ENCODE measurements at places on chromosomes 16 and 17.

DNA sequence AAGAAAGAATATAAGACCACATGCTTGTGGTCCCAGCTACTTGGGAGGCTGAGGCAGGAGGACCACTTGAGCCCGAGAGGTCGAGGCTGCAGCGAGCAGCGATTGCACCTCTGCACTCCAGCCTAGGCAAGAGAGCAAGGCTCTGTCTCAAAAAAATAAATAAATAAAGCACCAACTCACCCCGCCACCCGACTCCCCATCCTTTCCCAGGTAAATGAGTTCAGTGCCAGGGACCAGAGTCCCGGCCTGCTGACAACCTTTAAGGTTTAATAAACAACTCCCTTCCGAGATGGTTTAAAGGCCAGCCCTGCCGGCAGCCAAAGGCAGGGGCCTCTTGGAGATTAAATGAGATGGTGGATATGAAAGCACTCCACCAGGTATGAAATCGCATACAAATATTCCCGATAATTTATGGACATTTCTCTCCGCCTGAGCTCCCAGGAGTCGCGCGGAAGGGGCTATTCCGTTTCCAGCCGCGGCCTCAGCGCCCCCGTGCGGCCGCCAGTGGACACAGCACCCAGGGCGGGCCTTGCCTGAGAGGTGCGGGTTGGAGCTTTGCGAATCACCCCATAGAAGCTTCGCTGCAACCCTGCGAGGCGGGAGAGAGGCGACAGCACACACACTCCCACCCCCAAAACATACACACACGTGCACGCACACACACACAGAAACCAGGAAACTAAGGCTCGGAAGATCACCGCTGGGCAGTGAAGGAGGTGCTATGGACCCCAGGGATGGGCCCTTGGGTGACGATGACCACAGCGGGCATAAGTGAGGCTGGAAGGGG is 4.0 kb upstream of the RPL38 start:
- DNase-seq = no peak

- no peak for DNase-seq
These were observed 22.8 kb downstream of the PRKCB start for GRCh38 chr16:23858542-23858941.

DNA sequence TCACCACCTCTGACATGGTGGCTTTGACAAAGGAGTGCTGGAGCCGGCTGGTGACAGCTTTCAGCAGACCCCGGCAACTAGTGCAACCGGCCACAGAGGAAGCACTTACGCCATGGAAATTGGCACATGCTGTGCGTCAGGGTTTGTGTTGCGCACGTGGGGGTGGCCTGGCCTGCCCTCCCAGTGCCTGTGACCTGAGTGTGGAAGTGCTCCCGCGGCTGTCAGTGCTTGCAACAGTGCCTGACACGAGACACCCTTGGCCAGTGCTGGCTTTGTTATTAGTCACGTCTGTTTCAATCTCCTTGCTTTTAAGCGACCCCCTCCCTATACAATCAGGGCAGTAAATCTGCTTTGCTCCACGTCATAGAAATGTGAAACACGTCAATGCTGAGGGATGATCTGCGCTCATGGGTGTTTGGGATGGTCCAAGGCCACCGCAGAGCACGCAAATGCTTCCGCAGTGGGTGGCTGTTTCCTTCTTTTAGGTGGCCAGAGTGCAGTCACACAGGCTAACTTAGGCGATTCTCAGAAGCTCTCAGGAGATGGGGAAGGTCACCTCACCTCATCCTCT is 64.3 kb downstream of the PGS1 start:
- peak; percentile 34 for DNase-seq

DNA sequence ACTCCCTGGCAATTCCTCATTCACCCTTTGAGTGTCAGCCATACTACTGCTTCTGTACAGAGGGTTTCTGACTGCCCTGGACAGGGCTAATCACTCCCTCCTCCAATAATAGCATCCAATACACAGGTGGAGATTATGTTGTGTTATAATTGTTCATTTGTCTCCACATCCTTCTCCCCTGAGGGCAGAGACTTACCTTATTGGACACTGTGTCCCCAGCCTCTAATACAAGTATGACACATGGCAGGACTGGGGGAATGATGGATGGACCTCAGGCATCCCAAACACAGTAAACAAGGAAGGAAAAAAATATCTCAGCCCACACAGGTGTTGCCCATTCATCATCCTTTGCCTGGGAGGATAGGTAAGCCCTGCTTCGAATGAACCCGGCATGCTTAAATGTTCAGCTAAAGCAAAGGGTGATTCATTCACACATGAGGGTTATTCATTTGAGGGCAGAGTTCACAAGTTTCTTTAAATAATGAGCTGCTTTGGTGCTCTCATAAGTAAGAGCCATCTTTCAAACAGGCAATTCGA is 34.8 kb downstream of the MMD start:
- no peak for DNase-seq

DNA sequence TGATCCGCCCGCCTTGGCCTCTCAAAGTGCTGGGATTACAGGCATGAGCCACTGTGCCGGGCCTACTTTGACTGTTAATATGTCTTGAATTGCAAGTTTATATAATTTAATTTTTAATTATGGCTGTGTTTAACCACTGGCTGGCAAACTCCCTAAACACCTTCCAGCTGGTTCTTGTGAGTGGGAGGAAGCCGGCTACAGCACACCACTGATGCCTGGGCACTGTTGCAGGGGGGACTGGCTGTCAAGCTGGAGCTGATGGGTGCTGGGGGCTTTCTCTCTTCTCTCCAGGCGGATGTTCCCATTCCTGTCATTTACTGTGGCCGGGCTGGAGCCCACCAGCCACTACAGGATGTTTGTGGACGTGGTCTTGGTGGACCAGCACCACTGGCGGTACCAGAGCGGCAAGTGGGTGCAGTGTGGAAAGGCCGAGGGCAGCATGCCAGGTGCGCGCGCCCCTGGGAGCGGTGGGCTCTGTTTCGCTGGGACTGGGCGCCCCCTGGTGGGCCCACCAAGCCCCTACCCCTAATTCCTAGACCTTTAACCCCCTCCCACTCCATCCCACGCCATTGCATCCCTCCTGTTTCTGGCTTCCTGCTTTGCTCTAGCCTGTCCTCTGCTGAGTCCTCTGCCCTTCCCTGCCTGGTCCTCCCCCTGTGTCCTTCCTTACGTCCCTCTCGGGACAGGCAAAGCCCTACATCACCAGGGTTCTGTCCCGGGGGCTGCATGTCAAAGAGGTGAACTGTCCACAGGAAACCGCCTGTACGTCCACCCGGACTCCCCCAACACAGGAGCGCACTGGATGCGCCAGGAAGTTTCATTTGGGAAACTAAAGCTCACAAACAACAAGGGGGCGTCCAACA is 9.5 kb downstream of the TBX21 start:
- DNase-seq = no peak

GRCh38 chr16:81445966-81446906 is 1.6 kb downstream of the CMIP start:
- DNase-seq = no peak

- DNase-seq = no peak
These were observed 2.9 kb upstream of the RNF213 start for GRCh38 chr17:80257716-80258213.

DNA sequence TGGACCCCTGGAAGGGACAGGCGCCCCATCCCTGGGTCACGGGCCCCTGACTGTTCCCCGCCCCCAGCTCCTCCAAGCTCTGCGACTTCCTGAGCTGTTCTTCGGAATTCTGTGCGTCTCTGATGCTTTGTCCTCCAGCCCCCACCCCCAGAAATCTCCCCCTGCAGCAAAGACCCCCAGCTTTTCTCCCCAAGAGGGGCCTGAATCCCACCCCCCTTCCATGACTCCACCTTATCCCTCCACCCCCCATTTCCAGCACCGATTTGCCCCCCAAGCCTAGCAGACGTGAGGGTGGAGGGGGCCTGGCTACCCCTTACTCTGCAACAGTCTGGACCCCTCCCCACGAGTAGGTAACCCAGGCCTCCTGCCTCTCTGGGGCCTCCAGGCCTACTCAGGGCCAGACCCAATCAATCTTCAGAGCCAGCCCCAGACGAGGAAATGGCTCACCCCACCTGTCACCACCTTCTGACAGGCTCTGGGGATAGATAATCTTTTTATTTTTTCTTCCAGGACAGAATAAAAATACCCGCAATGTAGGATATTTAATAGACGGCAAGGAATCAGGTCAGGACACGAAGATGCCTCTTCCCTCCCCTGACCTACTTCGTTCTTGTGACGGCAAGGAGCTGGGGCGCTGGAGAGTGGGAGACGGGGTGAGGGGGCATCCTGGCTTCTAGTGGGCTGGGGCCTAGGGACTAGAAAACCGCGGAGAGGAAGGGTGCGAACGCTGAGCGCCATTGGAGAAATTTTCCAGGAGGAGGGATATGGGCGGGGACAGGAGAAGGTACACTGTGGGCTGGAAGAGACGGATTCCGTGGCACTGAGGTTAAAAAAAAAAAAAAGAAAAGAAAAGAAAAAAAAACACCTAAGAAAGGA is 744 bp upstream of the PLXDC1 start:
- no peak for DNase-seq

DNA sequence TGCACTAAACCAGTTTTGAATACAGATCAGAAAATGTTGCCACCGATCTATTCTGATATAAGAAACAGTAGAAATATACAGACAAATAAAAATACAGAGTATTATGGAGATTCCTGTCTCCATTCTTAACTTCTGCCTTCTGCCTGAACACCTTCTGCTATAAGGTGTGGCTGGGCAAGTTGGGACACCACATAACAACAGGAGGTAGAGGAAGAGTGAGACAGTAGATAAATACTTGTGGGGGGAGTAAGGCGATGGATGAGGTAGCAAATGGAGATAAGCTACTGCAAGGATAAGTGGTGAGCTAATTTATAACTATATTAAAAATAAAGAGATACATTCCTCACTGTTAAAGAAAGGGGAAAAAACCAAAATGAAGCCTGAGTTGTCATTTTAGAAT is 143.7 kb downstream of the CDH8 start:
- no peak for DNase-seq

DNA sequence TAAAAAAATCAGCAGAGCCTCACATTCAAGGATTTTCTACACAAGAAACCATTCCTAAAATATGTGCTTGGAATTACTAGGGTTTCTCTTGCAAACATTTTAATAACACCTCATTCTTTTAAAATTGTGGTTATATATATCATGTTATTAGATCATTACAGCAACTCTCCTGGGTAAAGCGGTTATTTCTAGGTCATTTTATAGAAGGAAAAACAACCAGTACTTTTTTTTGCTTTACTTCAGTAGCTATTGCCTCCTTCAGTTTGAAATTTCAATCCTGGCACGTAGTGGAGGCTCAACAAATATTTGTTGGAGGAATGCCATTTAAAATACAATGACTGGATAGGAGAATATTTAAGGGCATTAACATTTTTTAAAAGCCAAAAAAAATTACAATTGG is 220.6 kb downstream of the CDRT15L2 start:
- DNase-seq = no peak

GRCh38 chr16:23716484-23716883 is 3.5 kb upstream of the ERN2 start:
- DNase-seq = no peak

DNA sequence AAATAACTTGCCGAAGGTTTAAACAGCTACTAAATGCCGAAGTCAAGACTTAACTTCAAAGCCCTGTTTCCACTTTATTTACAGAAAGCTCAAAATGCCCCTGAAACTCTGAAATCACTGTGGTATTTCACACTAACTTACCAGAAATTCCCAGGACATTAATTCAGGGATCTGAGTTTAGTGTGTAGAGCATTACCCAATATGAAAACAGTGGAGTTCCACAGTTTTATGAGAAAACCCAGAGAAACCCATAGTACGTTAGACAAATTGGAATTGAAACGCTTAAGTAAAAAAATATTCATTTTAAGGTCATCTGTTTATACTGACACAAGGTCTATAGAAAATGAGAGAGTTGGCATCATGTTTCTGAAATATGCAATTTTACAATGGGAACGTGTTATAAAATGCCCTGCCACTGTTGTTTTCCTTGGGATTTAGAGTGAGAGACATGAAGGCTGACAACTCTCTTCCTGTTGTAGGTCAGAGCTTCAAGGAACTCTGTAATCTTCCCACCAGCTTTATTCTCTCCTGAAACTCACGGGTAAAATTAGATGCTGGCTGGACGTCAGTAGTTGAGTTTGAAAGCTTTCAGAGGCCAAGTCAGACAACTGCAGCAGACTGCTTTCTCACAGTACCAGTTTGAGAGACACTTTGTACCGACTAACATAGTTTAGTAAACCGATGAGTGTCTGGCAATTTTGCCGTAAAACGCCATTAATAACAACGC is 139.4 kb upstream of the TBX2 start:
- DNase-seq = no peak

- no peak for DNase-seq
These were observed at the start of gene HOXB5 for GRCh38 chr17:48593126-48593829. Gene HOXB5 (minus strand): TSS chr17:48593779. CDS start chr17:48593682, 97 bp downstream.

- peak; percentile 68 for DNase-seq
These were observed 33.7 kb downstream of the DDX19A start for GRCh38 chr16:70380248-70380918.

DNA sequence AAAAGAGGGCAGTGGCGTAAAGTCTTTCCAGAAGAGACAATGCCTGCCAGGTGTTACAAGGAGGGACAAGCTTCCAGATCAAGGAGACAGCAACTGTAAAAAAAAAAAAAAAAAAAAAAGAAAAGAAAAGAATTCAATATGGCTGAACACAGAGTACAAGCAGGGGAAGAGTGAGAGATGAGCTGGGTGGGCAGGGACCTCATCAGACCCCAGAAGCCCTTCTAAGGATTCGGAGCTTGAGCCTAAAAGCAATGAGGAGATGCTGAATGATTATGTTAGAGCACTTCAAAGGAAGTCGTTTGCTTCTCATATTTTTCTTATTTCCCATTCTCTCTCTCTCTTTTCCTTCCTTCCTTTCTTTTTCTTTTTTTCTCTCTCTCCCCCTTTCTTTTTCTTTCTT is 103.0 kb downstream of the YPEL2 start:
- no peak for DNase-seq

GRCh38 chr17:74943808-74944522 is 8.3 kb downstream of the OTOP3 start:
- DNase-seq = no peak

GRCh38 chr17:49069585-49070273 is 62.8 kb upstream of the B4GALNT2 start:
- DNase-seq = no peak

- no peak for DNase-seq
These were observed 43.5 kb upstream of the ADCY9 start for GRCh38 chr16:4159726-4160125.

DNA sequence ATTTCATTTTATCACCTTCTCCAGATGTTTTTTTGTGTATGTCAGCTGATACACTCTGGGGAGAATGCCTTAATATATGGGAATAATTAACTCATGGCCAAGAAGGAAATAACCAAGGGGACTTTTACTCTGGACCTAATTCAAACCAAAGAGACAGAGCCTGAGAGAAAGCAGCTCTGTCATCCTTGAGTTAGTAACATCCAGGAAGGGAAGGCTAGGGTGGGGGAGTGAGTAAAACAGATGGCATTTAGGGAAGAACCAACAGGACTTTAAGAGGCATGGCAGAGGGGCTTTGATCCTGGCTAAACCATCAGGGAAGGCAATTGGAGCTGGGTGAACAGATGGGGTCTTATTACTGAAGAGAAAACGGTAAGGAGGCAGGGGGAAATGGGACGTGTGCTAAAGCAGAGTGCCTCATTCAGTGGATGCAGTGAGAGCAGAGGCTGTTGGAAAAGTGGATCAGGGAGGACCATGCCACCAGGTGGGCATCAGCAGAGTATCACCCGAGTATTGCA is 2.5 kb upstream of the SMPD3 start:
- no peak for DNase-seq

GRCh38 chr16:68839831-68840230 is 3.5 kb upstream of the TANGO6 start:
- DNase-seq = no peak

- DNase-seq = no peak
These were observed 9.8 kb upstream of the NAT9 start for GRCh38 chr17:74785981-74786360.
